ENCODE measurements at places on chromosomes 4 and X. TPM values are rescaled to one million over a fixed set of nuclear protein-coding genes. Genes with fewer than 3 reads are reported as not detected.

SHISA3 gene
- 5.5 TPM for total RNA-seq

MGARP gene
- total RNA-seq, result 0.27 TPM

ARHGAP36 gene
- not detected for total RNA-seq

RS1 gene
- total RNA-seq, result not detected

CCDC158 gene
- 0.16 TPM for total RNA-seq

SFRP2 gene
- not detected for total RNA-seq

Measured in Right ventricle myocardium inferior (tissue), 1 donor.